Activated CD4-positive, CD25-positive, alpha-beta regulatory T cell treated with anti-CD3 and anti-CD28 coated beads, Interleukin-2, amount 50 U/mL, for 16 hours (primary cell): ENCODE measurements at places on chromosomes 5 and 9.

- DNase-seq, result no peak
Observed at GRCh38 chr9:129714511-129715061, 38.3 kb downstream of the PTGES start.

DNA sequence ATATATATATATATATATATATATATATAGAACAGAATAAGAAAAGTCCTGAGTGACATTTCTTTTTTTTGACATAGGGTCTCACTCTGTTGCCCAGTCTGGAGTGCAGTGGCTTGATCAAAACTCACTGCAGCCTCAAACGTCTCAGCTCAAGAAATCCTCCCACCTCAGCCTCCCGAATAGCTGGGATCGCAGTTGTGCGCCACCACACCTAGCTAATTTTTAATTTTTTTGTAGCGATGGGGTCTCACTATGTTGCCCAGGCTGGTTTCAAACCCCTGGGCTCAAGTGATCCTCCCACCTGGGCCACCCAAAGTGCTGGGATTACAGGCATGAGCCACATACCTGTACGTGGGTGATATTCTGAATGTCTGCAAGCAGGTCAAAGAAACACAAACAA is 48.3 kb downstream of the SPRY4 start:
- DNase-seq, result no peak

DNA sequence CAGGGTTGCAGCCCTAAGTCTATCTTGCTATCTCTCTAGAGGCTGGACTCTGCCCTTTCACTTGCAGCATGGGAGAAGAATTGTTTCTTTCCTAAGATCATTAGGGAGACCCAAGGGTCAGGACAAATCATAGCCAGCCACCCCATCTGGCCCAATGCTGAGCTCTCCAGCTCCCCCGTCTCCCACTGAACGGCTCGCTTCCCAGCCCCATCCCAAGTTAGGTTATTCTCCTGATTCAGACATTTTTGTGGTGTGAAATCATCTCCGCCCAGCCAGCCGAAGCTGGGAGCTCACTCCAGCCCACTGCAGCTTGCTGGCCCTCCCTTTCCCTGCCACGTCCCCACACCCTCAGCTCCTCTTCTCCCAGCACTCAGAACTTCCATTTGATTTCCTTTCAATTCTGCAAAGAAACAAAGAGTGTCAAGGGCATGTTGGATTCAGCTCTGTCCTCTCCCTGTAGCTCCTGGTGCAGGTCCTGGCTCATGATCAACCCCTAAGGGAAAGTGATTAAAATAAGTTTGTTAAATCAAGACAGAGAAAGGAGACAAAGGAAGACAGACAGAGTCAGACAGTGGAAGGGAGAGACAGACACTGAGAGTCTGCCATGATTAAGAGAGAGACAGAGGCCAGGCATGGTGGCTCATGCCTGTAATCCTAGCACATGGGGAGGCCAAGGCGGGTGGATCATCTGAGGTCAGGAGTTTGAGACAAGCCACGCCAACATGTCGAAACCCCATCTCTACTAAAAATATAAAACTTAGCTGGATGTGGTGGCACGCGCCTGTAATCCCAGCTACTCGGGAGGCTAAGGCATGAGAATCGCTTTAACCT is 12.6 kb upstream of the SPARC start:
- no peak for DNase-seq

DNA sequence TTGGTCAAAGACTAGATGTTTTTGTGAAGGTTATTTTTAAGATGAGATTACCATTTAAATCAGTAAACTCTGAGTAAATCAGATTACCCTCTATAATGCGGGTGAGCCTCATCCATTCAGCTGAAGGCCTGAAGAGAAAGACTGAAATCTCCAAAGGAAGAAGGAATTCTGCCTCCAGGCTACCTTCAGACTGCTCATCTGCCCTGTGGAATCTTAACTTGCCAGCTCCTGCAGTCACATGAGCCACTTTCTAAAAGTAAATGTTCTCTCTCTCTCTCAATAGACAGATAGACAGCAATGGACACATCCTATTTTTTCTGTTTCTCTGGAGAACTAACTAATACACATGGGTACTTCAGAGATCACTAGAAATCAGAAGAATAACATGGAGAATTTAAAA is 182.8 kb downstream of the CFAP90 start:
- DNase-seq, result no peak

DNA sequence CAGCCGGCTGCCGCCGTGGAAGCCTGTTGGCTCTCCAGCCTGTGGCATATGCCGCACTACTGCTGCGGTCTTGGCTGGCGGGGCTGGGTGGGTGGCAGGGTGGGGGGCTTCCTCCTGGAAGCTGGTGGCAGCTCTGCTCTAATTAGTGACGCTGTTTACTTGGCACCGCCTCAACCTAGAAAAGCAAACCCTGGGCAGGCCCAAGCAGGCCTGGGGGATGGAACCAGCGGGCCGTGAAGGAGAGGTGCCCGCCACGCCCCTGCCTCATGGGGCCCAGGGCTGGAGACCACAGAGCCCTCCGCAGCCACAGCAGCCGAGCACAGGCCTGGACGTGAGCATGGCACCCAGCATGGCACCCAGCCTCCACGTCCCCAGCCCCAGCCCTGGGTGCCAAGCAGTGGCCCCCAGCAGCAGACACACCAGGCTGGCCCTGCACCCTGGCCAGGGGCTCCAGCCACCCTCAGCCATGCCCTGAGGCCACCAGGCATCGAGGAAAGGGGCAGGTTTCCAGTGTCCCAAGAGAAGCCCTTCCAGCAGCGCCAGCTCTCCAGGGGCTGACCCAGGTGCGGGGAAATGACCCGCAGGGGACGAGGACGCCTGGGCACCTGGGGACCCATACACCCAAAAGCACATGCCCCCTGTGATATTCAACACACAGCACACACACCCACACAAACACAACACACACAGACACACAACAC is 5.4 kb upstream of the CCDC187 start:
- DNase-seq, result no peak

DNA sequence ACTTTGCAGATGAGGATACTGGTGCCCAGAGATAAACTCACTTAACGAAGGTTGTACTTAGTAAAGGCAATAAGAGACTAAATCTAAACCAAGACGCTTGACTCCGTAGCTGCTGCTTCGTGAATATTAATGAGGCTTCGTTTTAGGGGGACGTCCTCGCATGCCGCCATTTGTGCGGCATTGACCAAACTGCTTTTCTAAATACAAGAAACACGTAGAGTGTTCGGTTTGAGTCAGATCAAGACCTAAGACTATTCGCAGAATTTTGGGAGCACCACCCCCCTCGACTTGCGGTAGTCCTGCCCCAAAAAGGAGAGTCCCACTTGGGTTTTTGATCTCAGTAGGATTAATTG is 1.1 kb downstream of the NPM1 start:
- DNase-seq, result no peak

DNA sequence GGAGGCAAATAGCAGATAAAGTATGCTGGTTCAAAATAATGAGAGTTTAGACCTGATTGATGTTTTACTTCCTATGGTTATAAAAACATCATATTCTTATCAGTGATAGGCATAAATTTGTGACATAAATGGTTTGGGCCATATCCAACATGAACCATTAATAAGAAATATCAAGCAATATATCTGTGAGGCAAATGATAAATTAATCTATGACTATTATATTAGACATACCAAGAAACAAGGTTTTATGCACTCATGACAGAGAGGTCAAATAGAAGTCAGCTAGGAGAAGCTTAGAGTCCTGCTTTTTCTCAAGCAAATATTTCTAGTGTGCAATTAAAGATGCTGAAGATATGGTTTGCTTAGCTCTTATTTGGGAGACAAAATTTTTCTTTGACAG is 10.4 kb downstream of the SMIM3 start:
- no peak for DNase-seq

- DNase-seq, result no peak
Observed at GRCh38 chr5:11468334-11469039, 435.8 kb downstream of the CTNND2 start.

GRCh38 chr5:176884571-176884890 is 14.6 kb downstream of the HK3 start:
- DNase-seq, result no peak

DNA sequence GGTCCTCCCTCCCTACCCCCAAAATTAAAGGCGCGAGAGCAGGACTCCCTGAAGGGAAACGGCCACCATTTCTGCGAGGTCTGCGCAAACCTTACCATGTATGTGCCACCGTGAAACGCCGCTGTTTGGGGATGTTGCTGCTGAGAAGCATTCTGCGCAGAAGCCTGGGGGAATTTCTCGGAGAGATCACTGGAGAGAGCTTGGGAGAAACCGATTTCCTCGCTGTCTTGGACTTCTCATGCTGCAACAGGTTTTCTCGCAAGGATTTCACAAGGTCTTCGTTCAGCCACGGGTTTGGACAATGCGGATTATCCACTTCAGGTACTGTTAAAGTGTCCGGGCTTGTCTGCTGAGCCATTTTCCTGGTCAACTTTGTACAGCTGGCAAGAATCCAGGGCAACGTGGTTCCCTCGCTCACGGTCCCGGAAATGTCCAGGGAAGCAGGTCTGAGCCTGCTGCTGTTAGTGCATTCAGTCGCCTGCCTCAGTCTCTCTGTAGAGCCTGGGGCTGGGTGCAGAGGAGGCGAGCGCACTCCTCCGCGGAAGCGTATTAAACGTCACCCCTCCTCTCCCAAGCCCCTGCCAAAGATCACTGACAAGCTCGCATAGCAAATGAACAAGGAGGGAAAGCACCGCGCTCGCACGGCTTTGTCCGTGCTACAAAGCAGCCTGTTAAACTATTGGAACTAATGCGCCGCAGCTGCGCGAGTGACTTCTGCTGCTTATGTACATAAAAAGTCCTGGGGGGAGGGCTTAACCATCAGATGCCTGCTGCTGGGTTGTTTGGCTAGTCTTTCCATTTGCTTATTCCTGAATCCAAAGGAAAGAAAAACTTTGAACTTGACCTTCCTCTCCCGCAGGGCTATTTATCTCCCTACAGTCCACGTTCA is 125.1 kb downstream of the PDE4D start:
- no peak for DNase-seq

DNA sequence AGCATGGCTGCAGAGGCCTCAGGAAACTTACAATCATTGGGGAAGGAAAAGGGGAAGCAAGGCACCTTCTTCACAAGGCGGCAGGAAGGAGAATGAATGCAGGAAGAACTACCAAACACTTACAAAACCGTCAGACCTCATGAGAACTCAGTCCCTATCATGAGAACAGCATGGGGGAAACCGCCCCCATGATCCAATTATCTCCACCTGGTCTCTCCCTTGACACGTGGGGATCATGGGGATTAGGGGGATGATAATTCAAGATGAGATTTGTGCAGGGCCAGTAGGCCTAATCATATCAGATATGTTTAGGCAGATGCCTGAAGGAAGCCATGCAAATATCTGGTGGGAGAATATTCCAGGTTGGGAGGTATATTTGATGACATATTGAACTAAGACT is 1176.4 kb upstream of the CDH18 start:
- DNase-seq, result no peak

DNA sequence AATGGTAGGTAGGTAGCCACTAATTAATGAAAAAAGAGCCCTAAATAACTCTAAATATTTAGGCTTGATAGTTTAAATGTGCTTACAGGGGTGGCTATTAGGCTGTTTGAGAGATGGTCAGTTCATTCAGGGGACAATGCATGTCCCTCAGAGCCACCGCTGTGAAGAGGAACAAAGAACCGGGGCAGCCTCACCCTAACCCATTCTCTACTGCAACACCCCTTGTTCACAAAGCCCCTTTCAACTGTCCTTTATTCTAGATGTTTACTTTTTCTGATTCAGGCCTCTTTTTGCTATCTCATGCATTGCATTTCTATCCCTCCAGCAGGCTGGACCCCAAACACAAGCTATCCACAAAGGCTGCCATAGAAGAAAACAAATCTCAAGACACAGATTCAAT is 906.7 kb downstream of the NR2F1-AS1 start:
- no peak for DNase-seq

- DNase-seq, result no peak
Observed at GRCh38 chr9:93827545-93828330, 127.4 kb downstream of the BARX1 start.

- no peak for DNase-seq
Observed at GRCh38 chr9:26516773-26517343, 375.7 kb downstream of the CAAP1 start.
